ENCODE measurements at places on chromosomes 12 and 14. TPM values are rescaled to one million over a fixed set of nuclear protein-coding genes. Genes with fewer than 3 reads are reported as not detected.

The EPYC gene
- total RNA-seq = not detected

The DLST gene
- 98.2 TPM for total RNA-seq

The RNASE7 gene
- not detected for total RNA-seq

The PEBP1 gene
- total RNA-seq = 222 TPM

The COL2A1 gene
- not detected for total RNA-seq

The NRIP2 gene
- not detected for total RNA-seq

The PLEKHG7 gene
- not detected for total RNA-seq

The CISTR gene
- not detected for total RNA-seq

The ERBB3 gene
- 1.0 TPM for total RNA-seq

The IL31 gene
- total RNA-seq = not detected

The ZDHHC22 gene
- 0.20 TPM for total RNA-seq

The RHEBL1 gene
- 4.5 TPM for total RNA-seq

The SLCO1A2 gene
- not detected for total RNA-seq

The KRT85 gene
- not detected for total RNA-seq

The CACNA2D4 gene
- not detected for total RNA-seq

The PXN gene
- total RNA-seq = 226 TPM

The IQSEC3 gene
- not detected for total RNA-seq

The LMO3 gene
- total RNA-seq = not detected

The RTL1 gene
- 0.31 TPM for total RNA-seq

The KCNJ8 gene
- total RNA-seq = 0.18 TPM

The HHIPL1 gene
- 0.24 TPM for total RNA-seq

The CMAS gene
- total RNA-seq = 46.9 TPM

The TPPP2 gene
- total RNA-seq = not detected

The SYT1 gene
- total RNA-seq = 6.2 TPM

The KLC1 gene
- total RNA-seq = 120 TPM

The MRPS35 gene
- total RNA-seq = 77.4 TPM

The SYCP3 gene
- total RNA-seq = not detected

The PPP1R13B gene
- 4.0 TPM for total RNA-seq

The FKBP11 gene
- total RNA-seq = 56.4 TPM

The IAPP gene
- not detected for total RNA-seq

The FSCB gene
- not detected for total RNA-seq

The PZP gene
- total RNA-seq = not detected

The NELL2 gene
- not detected for total RNA-seq

The JDP2 gene
- total RNA-seq = 40.9 TPM

The PTGDR gene
- total RNA-seq = not detected

The LRTM2 gene
- not detected for total RNA-seq

The LIN7A gene
- total RNA-seq = 0.61 TPM

The RFX4 gene
- total RNA-seq = not detected

The FGF6 gene
- total RNA-seq = not detected

The OAS1 gene
- 68.6 TPM for total RNA-seq

The MPHOSPH9 gene
- total RNA-seq = 24.3 TPM

The ATF7IP gene
- total RNA-seq = 6.1 TPM

The CHGA gene
- 1.6 TPM for total RNA-seq

The CEP128 gene
- total RNA-seq = 6.8 TPM

The SCN8A gene
- total RNA-seq = 1.3 TPM

The RNASE4 gene
- 4.3 TPM for total RNA-seq

The SRGAP1 gene
- total RNA-seq = 9.0 TPM

The RBM23 gene
- 62.5 TPM for total RNA-seq

The CPNE6 gene
- not detected for total RNA-seq

The ALKBH2 gene
- 51.4 TPM for total RNA-seq

The KRT72 gene
- not detected for total RNA-seq

The NPFF gene
- total RNA-seq = not detected

The NGB gene
- total RNA-seq = not detected

The VWF gene
- 0.28 TPM for total RNA-seq

Measured in A549 treated with ZK216348 at 1 μM for 4 hours (cell line).